ENCODE measurements at places on chromosomes 3 and 15.

DNA sequence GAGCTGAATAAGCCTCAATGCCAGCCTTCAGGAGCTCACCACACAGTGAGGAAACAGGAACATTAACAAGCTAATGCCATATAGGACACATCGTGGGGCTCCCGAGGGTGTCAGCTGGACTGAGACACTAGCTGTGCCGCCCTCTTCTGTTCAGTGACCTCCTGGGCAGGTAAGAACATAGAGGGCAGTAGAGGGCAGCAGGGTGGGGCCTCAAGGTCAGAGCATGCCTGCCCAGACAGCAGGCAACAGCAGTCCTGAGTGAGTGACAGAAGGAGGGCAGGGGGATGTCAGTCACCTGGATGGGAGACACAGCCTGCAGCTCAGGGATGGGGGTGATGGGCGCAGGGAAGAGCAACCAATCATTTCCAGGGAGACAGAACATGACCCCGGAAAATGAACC, 15.5 kb downstream of the NTRK3 start:
- no peak for DNase-seq

- no peak for DNase-seq
Observed at GRCh38 chr15:47384341-47384740, 333.0 kb upstream of the SEMA6D start.

- DNase-seq, result no peak
Observed at GRCh38 chr15:57751177-57751800, 44.8 kb downstream of the POLR2M start.

- no peak for DNase-seq
Observed at GRCh38 chr3:32082721-32083120, 23.7 kb upstream of the GPD1L start.

- DNase-seq, result peak; percentile 71
Observed at GRCh38 chr15:47363653-47364052, 353.7 kb upstream of the SEMA6D start.

DNA sequence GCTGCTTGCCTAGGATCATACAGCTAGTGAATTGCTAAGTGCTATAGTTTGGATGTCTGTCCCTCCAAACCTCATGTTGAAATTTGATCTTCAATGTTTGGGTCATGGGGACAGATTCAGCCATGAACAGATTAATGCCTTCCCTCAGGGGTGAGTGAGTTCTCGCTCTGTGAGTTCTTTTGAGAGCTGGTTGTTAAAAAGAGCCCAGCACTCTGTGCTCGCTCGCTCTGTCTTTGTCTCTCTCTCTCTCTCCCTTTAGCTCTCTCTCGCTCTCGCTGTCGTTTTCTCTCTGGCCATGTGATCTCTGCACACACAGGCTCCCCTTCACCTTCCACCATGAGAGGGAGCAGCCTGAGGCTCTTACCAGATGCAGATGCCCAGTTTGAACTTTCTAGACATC, 14.9 kb downstream of the TRH start:
- no peak for DNase-seq

GRCh38 chr15:48084759-48085590, 35.8 kb upstream of the SLC24A5 start:
- peak; percentile 18 for DNase-seq

DNA sequence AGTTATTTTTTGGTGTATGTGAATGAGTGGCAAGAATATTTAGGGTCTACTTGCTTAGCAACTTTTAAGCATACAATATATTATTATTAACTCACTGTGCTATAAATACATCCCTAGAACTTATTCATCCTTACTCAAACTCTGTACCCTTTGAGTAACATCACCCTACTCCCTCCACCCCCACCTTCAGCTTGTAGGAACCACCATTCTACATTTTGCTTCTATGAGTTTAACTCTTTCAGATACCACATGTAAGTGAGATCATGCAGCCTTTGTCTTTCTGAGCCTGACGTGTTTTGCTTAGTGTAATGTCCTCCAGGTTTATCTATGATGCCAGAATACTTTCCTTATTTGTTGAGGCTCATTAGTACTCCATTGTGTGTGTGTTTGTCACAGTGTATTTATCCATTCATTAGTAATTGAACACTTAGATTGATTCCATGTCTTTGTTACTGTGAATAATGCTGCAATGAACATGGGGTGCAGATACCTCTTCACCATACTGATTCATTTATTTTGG, 526.9 kb downstream of the PYDC2 start:
- DNase-seq, result no peak

DNA sequence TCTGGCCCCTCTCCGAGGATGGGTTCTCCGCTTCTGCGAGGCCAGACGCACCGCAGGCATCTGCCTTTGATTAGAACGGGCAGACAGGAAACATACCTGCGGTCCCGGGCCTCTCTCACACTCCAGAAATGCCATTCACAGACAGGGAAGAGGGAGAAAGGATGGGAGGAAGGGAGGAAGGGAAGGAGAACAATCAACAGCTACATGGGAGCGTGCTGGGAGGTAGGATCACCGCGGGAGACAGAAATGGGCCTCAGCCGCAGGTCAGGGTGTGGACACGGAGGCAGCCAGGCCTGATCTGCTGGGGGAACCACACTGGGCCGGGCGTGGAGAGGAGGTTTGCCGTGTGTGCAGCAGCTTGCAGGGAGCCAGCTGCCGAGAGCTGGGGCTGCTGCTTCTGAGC, 90.7 kb upstream of the RGMA start:
- DNase-seq, result no peak

- no peak for DNase-seq
Observed at GRCh38 chr3:113758389-113759024, 11.7 kb downstream of the ATP6V1A start.

DNA sequence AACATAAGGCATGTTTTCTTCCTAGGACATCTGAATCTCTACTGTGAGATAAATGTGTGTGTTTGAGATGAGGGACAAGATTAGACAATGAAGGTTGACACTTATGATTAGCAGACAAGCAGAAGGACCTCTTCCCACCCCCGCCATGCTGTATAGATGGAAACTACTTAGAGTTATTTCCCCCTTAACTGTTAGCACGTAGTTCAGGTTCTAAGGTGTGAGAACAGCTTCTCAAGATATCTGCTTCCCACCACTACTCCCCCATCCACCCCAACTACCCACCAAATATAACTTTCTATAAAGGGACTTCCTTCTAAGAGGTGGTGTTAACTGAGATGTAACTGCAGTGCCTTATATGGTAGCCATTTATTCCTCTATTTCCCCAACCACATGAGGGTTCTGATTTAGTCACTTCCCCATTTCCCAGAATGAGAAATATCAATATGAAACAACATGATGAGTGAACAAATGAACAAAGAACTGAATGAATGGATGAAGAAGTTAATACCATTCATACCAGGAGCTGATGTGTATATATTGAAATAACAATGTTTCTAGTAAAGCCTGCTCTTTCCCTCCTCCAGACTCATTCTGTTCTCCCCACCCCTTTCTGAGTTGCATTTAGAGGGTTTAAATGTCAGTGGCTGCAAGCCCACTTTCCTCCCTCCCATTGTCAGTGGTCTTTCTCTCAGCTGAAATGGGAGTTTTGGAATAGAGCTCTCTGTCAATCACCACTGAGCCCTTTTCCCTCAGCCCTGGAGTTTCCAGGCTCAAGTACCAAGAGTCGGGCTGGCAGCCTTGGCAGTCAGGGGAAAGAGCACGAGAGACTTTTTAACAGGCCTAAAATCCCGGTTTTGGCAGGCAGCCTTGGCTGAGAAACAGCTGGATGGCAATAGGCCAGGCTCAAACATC, 7.7 kb upstream of the RFTN1 start:
- no peak for DNase-seq

GRCh38 chr3:67947808-67948508, 293.5 kb upstream of the SUCLG2 start:
- DNase-seq, result no peak

GRCh38 chr15:82937712-82938058, 14.8 kb downstream of the HOMER2 start:
- no peak for DNase-seq

- DNase-seq, result no peak
Observed at GRCh38 chr3:101423984-101424888, 88.8 kb downstream of the SENP7 start.

DNA sequence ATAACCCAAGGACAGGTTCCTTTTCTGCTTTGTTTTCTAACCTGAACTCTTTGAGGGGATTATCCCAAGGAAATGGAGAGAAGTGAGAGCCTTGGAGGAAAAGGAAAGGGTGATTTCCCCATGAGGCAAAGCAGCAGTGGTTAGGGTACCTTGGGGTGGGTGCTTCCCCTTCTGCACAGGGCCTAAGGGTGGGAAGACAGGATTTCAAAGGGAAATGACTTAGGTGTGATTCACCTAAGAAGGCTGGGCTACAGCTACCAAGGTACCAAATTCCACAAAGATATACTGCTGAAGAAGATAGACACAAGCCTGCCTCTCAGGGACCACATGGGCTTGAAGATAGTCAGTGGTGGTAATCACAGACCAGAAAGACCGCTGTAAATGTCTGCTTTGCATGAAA, 325.3 kb upstream of the DPH6 start:
- no peak for DNase-seq

DNA sequence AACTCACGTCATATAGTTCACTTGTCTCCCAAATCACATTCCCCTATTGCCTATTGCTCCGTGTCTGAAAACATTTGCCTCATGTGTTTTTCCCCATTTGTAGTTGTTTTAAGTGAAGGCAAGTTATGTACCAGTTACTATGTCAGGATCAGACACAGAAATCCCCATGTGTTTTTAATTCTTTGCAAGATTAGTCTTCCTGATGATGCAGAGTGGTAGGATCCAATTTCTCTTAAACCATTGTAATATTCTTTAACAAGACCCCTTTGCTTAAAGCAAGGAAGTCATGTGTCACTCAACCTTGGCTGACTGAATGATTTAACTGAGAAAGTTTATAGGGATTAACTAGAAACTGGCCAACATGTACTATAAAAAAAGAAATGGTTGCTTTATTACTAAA, 164.4 kb downstream of the OPA1 start:
- DNase-seq, result no peak

DNA sequence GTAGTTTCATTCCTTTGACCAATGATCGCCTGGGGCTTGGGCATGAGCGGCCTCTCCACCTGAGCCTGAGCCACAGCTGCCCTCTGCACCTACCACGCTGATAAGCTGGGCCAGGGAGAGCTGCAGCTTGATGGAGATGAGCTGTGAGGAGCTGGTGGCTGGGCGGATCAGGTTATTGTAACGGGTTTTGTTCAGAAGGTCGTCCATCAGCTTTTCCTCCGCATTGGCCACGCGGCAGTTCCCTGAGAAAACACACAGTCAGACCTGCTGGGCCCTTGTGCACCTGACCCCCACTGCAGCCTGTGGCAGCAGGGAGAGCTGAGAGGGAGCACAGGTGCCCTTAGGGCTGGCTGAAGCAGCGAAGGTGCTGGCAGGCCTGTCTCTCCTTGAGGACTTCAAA, 5.7 kb downstream of the CHRNB4 start:
- DNase-seq, result no peak

- no peak for DNase-seq
Observed at GRCh38 chr15:38482572-38482971, 28.6 kb downstream of the FAM98B start.

- DNase-seq, result no peak
Observed at GRCh38 chr3:15610082-15610759, 8.7 kb downstream of the BTD start.

- no peak for DNase-seq
Observed at GRCh38 chr15:93848076-93848475, 383.3 kb upstream of the MCTP2 start.

- DNase-seq, result no peak
Observed at GRCh38 chr3:73255609-73256029, 194.2 kb downstream of the EBLN2 start.

DNA sequence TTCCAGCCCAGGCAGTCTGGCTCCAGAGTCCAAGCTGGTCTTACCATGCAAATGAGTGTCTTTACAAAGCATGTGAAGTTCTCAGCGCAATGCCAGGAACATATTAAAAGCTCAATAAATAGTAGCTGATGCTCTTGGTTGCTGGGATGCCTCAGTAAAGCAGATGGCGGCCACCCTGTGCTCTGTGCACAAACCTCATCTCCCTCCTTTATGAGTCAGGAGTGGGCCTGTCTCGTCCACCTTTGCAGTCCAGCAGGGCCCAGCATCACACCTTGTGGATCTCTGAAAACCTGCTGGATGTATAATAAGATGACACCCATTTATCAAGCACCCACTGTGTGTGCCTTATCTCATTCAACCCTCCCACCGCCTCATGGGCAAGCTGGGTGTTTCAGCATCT, 42.7 kb downstream of the FAM174B start:
- no peak for DNase-seq

- no peak for DNase-seq
Observed at GRCh38 chr3:66014056-66014455, 24.7 kb downstream of the MAGI1 start.

DNA sequence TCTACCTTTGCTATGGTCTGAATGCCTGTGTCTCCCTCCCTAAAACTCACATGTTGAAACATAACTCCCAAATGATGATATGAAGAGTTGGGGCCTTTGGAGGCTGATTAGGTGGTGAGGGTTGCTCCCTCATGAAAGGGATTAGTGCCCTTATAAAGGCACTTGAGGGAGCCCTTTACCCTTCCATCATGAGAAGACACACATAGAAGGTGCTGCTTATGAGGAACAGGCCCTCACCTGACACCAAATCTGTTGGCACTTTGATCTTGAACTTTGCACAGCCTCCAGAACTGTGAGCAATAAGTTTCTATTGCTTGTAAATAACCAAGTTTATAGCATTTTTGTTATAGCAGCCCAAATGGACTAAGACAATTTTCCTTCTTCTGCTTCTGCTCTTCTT, 76.2 kb upstream of the ADAMTS9 start:
- no peak for DNase-seq

DNA sequence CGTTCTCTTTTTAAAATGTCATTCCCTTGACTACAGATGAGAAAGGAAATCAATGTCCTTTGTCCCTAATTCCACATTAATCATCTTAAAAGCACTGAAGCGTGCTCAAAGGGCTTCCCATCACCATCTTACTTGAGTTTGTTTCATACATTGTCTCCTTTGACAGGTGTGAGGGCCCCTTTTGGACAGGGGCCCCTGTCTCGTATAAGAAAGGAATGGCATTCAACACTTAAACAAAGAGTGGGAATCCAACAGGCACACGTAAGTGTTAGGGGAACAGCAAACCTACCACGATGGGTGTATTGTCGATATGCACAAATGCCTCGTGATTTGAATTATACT, 5.0 kb downstream of the SSUH2 start:
- DNase-seq, result no peak

GRCh38 chr3:131221731-131222130, 159.8 kb upstream of the NUDT16 start:
- peak; percentile 55 for DNase-seq

DNA sequence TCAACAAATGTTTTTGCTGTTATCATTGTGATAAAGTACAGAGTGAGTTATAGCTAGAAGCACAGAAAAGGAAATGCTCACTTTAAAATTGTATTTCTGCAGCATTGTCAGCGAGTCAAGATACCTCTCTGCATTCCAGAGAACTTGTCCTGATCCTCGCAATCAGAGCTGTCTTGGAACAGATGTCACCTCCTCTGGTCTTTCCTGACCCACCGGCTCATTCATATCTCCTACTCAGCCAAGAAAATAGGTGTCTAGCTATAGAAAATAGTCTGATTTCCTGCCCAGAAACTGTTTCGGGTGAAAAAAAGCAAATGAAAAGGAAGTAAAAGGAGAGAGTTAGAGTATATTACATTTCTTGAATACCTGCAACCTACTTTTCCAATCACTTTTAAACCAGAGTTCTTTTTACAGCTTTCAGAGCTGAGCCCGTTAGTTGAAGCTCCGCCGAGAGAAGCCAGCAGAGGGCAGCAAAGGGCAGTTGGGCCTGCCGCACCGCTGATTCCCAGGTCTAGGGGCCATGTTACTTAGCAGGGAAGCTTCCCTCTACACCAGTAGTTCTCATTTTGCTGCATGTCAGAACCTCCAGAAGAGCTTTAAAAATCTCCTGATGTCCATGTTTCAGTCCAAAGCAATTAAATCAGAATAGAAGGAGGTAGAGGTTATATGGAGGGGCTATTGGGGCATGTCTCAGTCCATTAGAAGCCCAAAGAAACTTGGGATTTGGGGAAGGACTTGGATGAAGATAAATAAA, 185.7 kb upstream of the THRB start:
- no peak for DNase-seq

All from SK-N-MC (cell line).